ENCODE measurements at places on chromosomes 7 and 10.

DNA sequence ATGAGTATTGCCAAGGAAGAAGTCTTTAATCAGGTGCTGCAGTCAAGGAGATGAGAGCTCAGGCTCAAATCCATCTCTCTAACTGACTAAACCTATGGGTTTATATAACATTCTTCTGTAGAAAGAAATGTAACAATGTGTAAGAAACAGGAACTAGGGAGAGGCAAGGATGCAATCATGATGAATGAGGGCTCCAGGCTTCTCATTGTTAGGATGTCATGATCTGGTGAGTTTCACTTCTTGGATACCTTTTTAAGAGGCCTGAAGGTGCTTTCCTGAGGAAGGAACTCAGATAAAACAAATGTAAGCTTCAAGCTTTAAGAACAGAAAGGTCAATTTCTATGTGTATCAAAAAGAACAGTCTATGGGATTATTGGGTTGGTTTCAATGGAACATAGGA is 30.8 kb upstream of the SCIN start:
- no peak for DNase-seq

DNA sequence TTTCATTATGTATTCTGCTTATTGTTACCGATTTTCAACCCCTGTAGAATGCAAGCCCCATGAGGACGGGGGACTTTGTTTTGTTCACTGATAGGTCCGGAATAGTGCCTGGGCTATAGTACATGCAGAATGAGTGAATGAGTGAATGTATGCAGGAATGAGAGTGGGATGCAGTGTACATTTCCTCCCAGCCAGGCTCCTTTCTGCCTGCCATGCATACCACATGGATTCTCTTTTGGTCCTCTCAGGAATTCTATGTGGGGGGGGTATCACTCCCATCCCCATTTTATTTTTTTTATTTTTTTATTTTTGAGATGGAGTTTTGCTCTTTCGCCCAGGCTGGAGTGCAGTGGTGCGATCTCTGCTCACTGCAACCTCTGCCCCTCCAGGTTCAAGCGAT is 16.7 kb downstream of the TRIM56 start:
- DNase-seq: no peak

- DNase-seq: no peak
Measured at GRCh38 chr7:102843850-102844249, 69.0 kb upstream of the LRRC17 start.

DNA sequence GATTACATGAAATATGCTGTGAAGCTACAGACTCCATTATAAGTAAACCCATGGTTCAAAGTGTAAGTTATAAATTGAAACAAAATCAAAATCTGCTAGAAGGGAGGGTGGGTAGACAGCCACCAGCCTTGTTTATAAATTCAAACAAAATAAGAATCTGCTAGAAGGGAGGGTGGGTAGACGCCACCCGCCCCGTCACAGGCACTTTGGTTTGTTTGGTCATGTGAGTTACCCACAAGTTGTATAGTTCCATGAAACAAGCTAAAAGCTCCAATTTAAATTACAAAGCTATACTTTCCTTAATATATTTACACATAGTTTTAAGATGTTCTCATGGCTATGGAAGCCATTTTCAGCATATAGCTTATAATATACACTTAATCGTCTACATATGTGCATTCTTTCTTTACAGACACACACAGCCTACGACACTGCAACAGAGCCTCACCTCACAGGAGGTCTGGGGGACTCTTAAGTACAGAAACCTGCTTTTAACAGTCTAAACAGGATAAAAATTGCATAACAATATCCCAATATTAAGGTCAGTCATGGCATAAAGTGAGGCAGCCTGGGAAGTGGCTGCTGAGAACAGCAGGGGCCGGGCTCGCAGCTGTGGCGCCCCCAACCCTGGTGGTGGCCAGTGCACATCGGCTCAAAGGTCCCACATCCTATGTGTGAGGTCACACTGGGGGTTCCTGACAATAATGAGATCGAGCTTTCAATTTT is 28.1 kb upstream of the NCAPG2 start:
- no peak for DNase-seq

DNA sequence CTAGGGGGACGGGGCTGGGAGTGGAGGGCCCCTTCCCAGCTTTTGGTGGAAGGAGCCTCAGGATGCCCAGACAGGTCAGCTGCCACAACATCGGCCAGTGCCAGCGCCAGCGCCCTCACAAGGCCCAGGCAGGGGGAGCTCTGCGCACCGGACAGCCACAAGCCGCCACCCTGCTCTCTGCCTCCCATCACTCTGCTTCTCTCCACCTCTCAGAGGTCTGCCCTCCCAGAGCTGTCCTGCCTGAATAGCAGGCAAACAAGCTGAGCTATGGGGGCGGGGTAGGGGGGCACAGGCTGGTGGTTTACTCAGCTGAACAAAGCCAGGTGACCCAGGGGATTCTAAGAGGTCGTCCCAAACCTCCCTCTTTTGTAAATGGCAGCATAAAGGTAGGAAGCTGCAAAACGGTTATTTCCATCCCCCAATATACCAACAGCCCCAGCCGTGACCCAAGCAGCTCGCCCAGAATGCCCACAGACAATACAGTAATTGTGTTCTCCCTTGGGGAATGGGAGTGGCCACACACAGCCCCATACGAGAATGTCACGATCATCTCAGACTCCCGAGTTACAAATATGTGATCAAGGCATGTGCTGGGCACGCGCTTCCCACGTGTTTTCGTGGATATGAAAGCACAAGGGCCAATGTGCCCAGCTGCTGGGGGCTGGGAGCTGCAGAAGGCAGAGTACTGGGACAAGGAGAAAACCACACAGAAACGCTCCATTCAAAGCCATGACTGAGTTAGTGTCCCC is 19.7 kb downstream of the FAM53B start:
- DNase-seq: peak; percentile 11

GRCh38 chr10:97519342-97519741 is 20.6 kb downstream of the UBTD1 start:
- DNase-seq: no peak

GRCh38 chr10:124649214-124649613 is 95.0 kb downstream of the FAM53B start:
- no peak for DNase-seq

DNA sequence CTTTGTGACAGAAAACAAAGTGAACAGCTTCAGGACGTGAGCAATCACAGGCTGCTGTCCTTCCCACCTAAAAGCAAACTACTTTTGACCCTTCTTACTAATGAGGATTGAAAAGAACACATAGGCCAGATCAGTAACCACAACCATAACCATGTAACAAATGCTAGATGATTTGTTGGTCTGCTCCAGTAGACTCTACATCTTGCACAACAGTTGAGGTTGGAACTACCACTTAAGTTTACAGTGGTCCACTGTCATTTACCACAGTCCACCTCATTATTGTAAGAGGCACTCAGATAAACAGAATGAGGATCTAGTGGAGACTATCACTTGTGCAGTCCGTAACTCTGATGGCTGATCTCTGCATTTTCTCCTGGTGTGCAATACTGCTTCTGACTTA is 27.8 kb downstream of the NET1 start:
- no peak for DNase-seq

GRCh38 chr7:131284702-131285419 is 42.8 kb upstream of the MKLN1 start:
- DNase-seq: no peak

DNA sequence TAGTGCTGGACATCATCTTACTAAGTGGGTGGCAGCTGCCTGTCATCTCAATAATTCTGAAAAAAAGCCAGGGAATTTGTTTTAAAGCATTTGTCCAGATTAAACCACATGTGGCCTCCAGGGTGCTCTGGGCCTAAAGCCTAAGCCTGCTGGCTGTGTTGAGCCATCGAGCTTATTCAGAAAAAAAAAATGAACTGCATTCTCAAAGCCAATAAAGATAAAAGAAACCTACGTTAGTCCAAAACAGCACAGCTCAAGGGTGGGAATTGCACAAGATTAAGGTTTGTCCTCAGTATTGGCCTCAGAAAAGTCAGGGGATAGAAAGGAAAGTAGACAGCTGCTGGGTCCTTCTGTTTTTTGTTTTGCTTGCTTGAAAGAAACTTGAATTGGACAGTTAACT is 22.6 kb upstream of the PRTFDC1 start:
- no peak for DNase-seq

- DNase-seq: no peak
Measured at GRCh38 chr7:106493041-106493731, 167.8 kb downstream of the CCDC71L start.

- DNase-seq: no peak
Measured at GRCh38 chr7:95199779-95200558, 124.4 kb downstream of the PON1 start.

DNA sequence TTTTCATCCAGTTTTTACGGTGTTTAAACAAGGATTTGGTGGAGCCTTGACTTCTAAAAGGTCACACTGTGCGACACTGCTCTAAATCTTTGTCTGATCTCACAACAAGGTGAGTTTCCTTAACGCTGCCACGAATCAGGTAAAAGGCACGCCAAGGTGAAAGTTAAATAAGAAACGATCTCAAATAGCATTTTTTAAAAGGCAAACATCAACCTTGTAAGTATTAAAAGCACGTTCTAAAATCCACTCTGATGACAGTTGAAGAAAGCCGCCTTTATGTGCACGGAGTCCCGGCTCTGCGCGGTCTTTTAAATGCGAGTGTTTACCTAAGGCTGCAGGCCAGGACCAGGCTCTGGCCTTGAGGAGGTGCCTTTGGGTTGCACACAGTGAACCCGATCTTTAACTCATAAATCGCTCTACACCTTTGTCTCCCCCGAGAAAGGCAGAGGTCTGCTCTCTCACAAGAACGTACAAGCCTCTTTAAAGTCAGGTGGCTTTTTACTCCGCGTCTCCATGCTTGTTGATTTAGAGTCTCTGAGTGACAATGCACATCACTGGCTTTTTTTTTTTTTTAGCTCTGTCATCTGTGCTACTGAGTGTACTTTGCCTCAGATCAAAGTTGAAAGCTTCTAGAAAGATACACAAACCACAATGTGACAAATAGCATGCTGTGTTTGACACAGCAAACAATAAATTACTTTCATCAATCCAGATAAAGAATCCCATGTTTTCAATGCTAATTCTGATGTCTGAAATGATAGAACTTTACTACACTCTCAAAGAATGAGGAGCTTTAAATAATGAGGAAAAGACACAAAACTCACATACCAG is 25.9 kb upstream of the RNF32 start:
- no peak for DNase-seq

DNA sequence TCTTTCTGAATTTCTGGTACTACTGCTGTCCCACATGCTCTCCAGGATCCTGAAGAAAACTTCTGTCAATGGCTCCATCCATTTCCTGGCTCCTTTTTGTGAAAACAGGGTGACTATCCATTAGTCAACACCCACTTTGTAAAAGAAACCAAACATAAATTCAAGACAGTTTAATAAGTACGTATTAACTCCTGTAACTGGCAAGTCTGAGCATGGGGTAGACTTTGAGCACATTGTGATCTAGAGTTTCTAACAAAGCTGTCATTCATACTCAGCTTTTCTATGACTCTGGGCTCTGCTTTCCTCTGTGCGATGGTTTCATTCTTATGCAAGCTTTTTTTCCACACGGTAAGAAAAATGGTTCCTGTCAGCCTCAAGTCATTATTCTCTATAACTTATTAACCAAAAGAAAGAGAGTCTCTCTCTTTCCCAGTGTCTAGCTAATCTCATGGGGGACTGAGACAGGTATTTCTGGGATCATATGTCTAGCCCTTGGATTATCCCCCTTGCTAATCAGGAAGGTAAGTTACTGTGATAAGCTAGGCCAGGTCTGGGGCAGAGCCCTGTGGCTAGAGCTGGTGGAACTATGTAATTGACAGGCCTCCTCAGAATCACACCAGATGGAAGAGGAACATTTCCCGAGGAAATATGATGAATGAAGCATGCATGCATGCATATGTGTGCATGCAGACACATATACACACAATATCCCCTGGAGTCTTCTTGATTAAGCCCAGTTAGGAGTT is 98.5 kb downstream of the GNAI1 start:
- DNase-seq: no peak

DNA sequence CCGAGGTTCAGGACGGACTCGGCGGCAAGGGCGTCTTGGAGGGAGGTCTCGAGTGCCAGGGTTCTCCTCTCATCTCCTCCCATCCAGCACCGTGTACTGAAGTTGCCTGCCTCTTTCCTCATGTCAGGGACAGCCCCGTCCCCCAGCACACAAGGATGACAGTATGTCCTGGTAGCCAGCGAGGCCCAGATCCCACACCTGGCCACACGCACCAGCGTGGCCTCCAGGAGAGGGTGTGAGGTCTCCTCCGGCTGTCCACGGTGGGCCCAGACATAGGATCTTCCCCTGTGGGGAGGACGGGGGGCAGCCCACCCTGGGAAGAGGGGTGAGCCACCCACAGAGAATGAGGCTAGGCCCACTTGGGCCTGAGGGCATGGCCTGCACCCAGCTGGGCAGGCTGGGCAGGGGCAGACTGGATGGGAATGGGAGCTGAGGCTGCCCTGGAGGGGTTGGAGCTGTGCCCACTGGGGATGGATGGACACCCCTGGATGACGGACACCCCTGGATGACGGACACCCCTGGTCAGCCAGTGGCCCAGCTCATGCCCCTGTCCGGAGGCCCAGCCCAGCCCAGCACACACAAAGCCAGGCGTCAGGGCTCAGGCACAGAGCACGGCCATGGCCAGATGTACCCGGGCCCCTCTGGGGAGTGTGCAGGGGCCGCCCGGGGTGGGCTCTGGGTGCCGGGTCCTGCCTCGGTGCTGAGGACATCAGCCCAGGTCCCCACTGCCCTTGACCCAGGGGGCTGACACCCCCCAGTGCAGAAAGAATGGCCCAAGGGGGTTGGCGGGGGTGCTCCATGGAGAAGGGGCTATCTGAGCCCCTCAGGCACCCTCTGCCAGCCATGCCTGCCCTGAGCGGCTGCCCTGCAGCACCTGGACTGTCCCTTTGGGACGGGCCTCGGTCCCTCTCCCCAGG is 30.9 kb upstream of the CFAP46 start:
- no peak for DNase-seq

- no peak for DNase-seq
Measured at GRCh38 chr10:110835841-110836240, 35.9 kb upstream of the PDCD4 start.

- DNase-seq: no peak
Measured at GRCh38 chr7:93053209-93053948, 64.4 kb downstream of the SAMD9 start.

DNA sequence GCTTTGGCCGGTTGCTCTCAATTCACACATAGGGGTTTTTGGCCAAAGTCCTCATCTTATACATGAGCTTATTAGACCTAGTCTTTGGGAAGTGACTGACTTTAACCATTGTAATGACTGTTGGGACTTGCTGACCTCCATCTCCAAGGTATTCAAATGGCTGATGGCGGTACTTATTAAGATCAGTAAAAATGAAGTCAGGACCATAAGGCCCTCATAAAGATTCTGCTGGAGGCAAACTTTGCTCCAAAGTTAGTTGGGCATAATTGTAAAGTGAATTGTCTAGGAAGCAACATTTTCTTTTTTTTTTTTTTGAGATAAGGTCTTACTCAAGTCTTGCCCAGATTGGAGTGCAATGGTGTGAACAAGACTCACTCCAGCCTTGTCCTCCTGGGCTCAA is 76.3 kb upstream of the MKLN1 start:
- no peak for DNase-seq

DNA sequence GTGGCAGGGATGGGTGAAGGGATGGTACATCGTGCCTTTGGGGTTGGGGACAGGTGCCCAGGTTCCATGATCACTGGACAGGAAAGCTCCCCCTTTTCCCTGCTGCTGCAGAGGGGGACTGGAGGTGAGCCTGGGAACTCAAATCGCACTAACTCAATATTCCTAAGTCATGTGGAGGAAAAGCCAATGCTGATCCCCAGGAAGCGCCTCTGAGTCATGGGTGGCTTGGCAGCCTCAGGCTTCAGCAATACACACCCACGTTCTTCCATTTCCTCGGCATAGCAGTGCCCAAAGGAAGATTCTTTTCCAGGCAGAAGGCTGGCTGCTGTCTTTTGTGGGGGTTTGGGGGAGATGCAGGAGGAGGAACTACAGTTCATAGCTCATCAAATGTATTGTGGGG is 165.8 kb downstream of the CCDC3 start:
- DNase-seq: no peak

GRCh38 chr10:97334370-97335175 is at the start of gene FRAT2:
Gene FRAT2 (minus strand): TSS chr10:97334729. CDS start chr10:97334572, 157 bp downstream.
- DNase-seq: peak; percentile 93

All from CD4-positive, alpha-beta T cell treated with Interleukin-17A for 4 hours (primary cell).